ENCODE measurements at places on chromosomes 13 and 19. TPM values are rescaled to one million over a fixed set of nuclear protein-coding genes. Genes with fewer than 3 reads are reported as not detected.

DNA sequence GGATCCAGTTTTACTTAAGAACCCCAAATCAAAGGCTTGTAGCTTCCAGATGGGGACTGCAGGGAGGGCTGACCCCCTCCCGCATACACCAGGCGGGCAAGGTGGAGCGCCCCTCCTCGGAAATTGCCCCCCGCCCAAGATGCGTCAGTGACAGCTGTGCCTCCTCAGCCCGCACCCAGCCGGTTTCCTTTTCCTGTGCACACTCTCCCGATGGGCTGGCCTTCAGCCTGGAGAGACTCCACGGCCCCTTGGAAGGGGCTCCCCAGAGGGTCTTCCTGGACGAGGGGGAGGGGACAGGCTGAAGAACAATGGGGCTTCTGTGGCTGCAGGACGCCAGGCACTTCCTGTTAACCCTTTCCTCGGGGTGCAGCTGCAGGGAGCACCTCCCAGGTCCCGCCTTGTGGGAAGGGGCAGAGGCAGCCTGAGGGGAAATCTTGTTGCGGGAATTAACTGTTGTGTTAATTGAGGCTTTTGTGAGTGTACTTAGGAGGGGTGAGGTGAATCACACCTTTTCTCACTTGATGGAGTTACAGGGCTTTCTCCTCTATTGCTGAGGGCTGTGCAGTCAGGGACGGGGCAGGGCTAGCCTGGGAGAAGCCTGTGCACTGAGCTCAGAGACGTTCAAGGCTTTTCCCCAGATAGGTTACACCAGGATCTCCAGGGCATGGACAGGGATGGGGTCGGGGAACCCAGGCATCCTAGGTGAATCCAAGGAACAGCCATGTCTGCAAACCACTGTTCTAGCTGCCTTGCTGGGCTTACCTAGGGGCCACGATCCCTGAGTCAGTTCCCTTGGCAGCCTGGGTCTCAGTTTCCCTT, 14.3 kb downstream of the IER2 start:
- peak; percentile 99 for DNase-seq

DNA sequence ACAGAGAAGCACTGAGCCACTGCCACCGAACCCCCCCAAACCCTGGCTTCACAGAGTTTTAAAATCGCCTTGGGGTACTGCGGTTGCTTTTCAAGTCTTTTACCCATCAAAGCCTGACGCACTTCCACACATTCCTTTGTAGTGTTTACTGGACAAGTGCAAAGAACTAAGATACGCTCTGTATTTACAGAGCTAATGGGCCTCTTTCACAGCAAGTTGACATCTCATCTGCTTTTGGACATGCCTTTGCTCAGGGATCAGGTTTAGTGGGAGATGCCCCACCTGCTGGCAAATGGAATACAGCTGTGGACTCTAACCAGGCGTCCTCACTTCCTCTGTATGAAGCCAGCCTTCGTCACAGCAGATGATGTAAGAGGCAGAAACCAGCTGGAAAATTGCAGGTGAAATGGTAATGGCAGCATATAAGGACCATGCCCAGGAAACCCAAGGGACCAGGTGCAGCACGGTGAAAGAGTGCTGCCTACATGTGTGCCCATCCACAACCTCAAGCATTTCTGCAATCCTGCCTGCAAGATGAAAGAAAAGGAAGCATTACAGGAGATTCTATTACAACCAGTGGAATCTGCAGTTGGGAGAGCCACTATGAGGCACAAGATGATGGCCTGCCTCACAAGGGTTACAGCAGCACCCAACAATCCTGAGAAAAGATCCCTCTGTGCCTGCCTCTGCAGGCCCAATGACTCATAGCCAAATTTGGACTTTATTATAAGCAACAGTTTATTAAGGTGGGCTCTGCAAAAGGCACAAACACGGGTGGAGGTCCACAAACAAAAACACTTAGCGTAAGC, 34.7 kb downstream of the BRD4 start:
- DNase-seq, result peak; percentile 44

- no peak for DNase-seq
These were observed 738 bp downstream of the DMWD start for GRCh38 chr19:45791744-45792469.

- peak; percentile 9 for DNase-seq
These were observed 14.1 kb upstream of the CCNA1 start for GRCh38 chr13:36418022-36418805.

- no peak for DNase-seq
These were observed 6.1 kb downstream of the SLC35E1 start for GRCh38 chr19:16566161-16566560.

DNA sequence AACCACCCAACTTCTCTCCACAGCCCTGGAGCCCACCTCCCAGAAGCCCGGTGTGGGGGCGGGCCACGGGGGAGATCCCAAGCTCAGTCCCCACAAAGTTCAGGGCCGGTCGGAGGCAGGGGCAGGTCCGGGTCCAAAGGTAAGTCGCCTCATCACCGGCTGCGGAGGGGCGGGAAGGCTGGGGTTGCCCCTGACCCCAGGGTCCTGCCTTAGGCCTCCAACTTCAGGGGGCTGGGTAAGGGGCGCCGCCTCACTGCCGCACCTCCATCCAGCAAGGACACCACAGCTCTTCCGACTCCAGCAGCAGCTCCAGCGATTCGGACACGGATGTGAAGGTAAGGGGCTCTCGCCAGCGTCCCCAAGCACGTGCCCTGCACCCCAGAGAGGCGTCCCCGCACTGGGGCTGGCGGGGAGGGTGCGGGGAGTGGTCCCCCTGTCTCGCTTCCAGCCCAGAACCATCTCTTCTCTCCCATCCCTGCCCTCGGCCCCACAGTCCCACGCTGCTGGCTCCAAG, 358 bp downstream of the C19orf33 start:
- peak; percentile 52 for DNase-seq

GRCh38 chr13:24888291-24888931, 124.4 kb downstream of the RNF17 start:
- DNase-seq, result peak; percentile 29

GRCh38 chr13:40137400-40137799, 481.9 kb downstream of the COG6 start:
- DNase-seq, result no peak

- peak; percentile 17 for DNase-seq
These were observed 34.9 kb upstream of the METTL21C start for GRCh38 chr13:102729560-102730270.

DNA sequence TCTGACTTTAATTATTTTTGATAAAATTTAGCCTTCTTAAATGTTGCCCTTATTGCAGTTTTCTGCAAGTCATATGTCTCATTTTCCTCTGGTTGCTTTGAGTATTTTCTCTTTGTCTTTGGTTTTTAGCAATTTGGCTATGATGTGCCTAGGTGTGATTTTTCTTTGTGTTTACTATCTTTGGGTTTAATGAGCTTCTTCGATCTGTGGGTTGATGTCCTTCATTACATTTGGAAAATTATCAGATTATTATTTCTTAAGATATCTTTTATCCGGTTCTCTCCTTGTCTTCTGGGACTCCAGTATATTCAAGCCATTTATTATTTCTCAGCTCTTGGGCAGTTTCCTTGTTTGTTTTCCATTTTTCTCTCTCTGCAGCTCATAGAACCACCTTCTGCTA, 39.0 kb downstream of the WASF3 start:
- no peak for DNase-seq

- no peak for DNase-seq
These were observed 27.4 kb downstream of the LAMP1 start for GRCh38 chr13:113324398-113324797.

- peak; percentile 96 for DNase-seq
These were observed 12.1 kb upstream of the PEX11G start for GRCh38 chr19:7500811-7501450.

- peak; percentile 56 for DNase-seq
These were observed 58.0 kb downstream of the ERCC5 start for GRCh38 chr13:102903659-102904407.

- no peak for DNase-seq
These were observed 13.0 kb upstream of the BICRA start for GRCh38 chr19:47595944-47596343.

- DNase-seq, result peak; percentile 48
These were observed 734 bp upstream of the LRRC8E start for GRCh38 chr19:7887408-7888144.

- DNase-seq, result no peak
These were observed 136.3 kb downstream of the DCT start for GRCh38 chr13:94343243-94343585.

- DNase-seq, result no peak
These were observed 25.3 kb downstream of the PEPD start for GRCh38 chr19:33496038-33496895.

GRCh38 chr19:50924586-50924985, 13.4 kb upstream of the KLK4 start:
- no peak for DNase-seq

GRCh38 chr13:50451609-50452008, 391.9 kb downstream of the DLEU7 start:
- DNase-seq, result no peak

GRCh38 chr13:45299194-45299593, 41.8 kb downstream of the TPT1 start:
- no peak for DNase-seq

GRCh38 chr19:47663911-47664771, 49.1 kb upstream of the EHD2 start:
- DNase-seq, result no peak

The PTPRS gene
- polyA plus RNA-seq, result 20.6 TPM

The OR4F17 gene
- polyA plus RNA-seq, result not detected

The THSD1 gene
- polyA plus RNA-seq, result 0.07 TPM

The GPR42 gene
- not detected for polyA plus RNA-seq

The THAP8 gene
- polyA plus RNA-seq, result 12.2 TPM

The NALCN gene
- 0.50 TPM for polyA plus RNA-seq

The ADGRL1 gene
- polyA plus RNA-seq, result 20.6 TPM

The SPINT2 gene
- 319 TPM for polyA plus RNA-seq

The EDDM13 gene
- 0.68 TPM for polyA plus RNA-seq

The APOC4 gene
- not detected for polyA plus RNA-seq

The ZNF581 gene
- 50.7 TPM for polyA plus RNA-seq

The CD22 gene
- 0.32 TPM for polyA plus RNA-seq

The IZUMO2 gene
- 5.0 TPM for polyA plus RNA-seq

The EID2B gene
- polyA plus RNA-seq, result 4.6 TPM

Data from GM23338 (cell line).